ENCODE measurements at places on chromosomes 13 and 19.

DNA sequence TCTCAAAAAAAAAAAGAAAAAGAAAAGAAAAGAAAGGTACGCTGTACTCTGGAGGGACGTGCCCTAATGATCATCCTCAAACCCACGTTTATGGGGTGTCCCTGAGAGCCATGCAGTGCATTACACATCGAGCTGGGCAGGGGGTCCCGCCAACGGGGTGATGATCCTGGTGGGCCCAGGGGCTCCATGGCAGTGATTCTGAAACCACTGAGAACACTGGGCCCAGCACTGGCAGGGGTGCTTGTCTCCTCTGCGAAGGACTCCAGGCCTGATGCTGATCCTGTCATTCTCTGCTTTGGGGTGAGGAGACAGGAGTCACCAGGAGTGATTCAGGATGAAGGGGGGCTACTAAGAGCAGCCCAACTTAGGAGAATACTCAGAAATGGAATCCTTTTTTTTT, 18.7 kb downstream of the MOB3A start:
- no peak for DNase-seq

- DNase-seq, result no peak
Observed at GRCh38 chr19:17862711-17863519, 3.2 kb downstream of the RPL18A start.

DNA sequence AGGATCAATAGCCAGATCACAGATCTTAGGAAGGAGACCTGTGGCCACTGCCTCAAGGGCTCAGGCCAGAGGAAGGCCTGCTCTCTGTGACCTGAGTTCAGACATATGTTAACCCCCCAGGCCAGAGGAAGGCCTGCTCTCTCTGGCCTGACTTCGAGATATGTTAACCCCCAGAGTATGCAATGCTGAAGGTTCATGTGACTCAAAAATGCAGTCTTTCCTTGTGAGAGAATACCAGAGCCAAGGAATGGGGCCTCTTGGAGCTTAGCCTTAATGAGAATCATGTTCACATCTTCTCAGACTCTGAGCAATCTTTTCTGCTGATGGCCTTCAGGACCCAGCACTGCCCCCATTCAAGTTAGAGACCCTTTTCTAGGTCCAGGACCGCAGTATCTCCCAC, 36.7 kb downstream of the MBNL2 start:
- DNase-seq, result no peak

GRCh38 chr13:84917252-84917878, 881.9 kb downstream of the SLITRK6 start:
- no peak for DNase-seq

GRCh38 chr13:75766636-75767035, 130.5 kb downstream of the LMO7 start:
- no peak for DNase-seq

DNA sequence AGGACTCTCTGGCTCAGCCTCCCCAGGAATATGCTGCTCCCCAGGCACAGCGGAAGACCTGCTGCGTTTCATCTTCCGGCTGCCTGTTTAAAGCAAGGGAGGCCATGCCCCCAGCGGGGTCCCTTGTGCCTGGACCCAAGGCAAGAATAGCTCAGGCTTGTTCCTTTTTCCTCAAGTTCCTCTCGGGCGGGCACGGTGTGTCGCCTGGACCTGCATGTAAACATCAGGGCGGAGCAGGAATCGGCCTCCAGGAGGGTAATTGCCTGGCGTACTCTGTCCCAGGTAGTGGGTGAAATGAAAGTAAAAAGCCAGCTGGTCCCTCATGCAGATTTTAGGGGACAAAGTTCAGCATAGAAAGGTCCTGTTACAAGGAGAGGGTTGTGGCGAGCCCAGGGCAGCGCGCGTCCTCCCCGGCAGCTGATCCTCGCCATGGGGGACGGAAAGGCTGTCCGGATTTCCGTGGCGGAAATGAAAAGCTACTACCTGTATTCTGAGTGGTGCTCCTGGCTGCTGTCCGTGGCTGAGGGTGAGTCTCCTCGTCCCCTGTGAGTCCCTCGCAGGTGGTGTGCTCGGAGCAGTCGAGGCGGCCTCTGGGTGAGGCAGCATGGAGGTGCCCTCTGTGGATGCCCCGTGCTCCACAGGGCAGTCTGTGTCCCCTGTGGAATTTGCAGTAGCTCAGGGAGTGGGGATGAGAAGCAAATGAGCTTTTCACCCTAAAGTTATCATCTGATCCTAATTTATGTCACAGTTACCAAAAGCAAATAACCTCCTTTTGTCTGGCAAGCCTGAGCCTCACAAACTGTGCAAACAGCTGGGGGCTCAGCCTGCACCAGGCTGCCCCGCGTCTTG, 16.2 kb downstream of the MCF2L start:
- no peak for DNase-seq

DNA sequence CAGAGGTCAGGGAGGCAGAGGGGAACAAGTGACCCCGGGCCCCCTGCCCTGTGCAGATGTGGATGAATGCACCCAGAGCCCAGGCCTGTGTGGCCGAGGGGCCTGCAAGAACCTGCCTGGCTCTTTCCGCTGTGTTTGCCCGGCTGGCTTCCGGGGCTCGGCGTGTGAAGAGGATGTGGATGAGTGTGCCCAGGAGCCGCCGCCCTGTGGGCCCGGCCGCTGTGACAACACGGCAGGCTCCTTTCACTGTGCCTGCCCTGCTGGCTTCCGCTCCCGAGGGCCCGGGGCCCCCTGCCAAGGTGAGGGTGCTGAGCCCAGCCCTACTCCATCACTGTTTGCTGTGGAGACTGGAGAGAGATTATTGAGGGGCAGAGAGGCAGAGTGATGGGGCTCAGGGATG, 9.9 kb downstream of the LTBP4 start:
- DNase-seq, result no peak

- DNase-seq, result no peak
Observed at GRCh38 chr19:31641591-31641990, 292.4 kb upstream of the TSHZ3 start.

GRCh38 chr13:51759240-51759639, 44.7 kb downstream of the DHRS12 start:
- no peak for DNase-seq

DNA sequence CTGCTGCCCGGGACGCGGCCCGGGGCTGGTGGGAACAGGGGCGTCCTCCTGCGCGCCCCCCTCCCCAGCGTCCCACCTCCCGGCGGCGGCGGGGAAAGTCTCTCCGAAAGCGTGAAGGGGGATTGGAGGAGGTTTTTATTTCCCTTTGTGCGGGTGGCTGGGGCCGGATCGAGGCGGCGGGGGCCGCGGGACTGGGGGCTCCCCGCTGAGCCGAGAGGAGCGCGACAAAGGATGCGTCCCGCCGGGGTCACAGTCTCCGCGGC, 132 bp downstream of the SHD start:
- peak; percentile 37 for DNase-seq

GRCh38 chr19:45087531-45087930, 5.4 kb upstream of the PPP1R37 start:
- DNase-seq, result no peak

GRCh38 chr19:47489072-47489914, 5.3 kb upstream of the KPTN start:
- no peak for DNase-seq

DNA sequence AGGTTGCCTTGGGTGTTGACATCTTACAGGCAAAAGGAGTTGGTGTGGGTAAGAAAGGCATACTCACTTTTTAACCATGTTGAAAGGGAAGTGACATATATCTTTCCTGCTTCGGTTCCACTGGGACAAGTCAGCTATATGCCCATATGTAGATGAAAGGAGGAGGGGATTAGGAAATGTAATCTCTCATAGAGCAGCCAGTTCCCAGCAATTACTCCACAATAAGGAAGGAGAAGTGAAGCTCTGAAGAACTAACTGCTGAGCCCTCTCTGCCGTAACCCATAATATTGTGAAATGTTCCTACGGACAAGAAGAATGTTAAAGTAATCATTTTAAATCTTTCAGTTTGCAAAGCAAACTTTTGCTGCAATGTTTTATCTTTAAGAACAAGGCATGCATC, 82.2 kb downstream of the EDNRB start:
- no peak for DNase-seq

- DNase-seq, result no peak
Observed at GRCh38 chr13:80695841-80696240, 354.9 kb upstream of the SPRY2 start.

- no peak for DNase-seq
Observed at GRCh38 chr13:36518707-36519106, 86.4 kb downstream of the CCNA1 start.

DNA sequence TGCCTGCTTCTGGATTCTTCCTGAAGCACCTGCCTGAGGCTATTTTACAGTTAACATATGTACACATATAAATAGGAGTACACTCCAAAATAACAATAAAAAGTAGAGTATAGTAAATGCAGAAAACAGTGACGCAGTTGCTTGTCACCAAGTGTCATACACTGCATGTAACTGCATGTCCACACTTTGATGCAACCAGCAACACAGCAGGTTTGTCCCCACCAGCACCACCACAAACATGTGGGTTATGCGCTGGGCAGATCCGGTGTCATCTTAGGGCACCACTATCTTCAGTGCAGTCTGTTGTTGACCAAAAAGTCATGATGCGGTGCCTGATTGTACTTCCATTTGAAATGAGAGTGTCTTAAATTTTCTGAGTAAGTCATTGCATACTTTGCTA, 51.3 kb downstream of the COL4A2 start:
- no peak for DNase-seq

- no peak for DNase-seq
Observed at GRCh38 chr13:66624302-66624701, 605.8 kb downstream of the PCDH9 start.

GRCh38 chr13:48160606-48161278, 65.8 kb upstream of the MED4 start:
- peak; percentile 85 for DNase-seq

DNA sequence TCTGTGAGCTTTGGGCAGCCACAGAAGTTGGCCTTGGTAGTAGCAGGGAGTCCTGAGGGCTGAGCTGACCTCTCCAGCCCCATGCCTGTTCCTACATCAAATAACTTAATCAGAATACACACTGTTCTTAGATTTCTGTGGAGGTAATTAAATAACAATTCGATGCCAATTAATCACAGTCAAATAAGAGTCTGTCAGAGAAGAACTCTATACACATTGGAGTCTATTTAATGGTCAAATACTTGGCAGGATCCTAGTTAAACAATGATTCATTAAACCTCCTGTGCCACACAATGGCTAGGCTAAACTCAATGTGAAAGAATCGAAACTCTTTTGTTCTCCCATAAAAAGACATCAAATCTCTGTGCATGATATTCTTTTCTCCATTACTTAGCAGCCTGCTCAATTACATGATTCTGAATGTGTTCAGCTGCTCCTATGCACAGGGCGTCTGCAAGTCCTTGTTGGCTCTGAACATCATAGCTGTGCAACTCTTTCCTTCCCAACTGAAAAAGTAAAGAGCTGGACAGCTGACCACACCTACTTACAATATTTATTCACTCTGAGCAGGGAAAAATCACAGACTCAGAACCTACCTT, 173.1 kb downstream of the ABCC4 start:
- no peak for DNase-seq

DNA sequence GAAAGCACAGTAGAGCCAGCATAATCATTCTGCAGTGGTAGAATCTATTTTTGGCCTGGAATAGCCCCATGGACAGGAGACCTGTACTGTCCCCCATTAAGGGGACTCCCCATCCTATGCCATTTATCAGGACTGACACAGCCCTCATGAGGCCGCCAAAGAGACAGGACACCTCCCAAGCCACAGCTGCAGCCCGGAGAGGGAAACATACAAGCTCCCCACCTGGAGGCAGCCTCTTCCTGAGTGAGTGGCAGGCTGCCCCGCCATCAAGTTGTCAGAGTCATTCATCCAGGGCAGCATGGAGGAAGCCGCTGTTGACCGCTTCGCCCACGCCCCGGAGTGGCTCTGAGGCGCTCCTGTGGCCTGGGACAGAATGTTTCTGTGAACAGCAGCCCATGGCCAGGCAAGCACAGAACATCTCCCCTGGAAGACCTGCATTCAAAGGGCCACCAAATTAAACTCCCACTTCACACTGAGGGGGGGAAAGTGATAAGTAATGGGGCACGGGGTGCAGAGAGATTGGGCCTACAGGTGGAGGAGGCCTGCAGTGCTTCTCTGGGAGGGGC, 111.3 kb downstream of the ZDHHC20 start:
- DNase-seq, result no peak

DNA sequence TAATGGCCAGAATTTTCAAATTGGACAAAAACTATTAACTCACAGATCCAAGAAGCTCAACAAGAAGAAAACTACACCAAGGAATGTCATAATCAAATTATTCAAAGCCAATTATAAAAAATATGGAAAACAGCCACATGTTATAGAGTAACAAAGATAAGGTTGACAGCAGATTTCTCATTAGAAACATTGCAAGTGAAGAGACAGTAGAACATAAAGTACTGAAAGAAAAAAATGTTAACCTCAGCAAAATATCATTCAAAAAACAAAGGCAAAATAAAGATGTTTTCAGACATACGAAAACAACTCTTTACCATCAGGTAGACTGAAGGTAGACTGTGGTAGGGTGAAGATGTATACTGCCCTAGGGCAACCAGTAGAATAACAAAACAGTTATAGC, 83.4 kb downstream of the KCNRG start:
- DNase-seq, result no peak

DNA sequence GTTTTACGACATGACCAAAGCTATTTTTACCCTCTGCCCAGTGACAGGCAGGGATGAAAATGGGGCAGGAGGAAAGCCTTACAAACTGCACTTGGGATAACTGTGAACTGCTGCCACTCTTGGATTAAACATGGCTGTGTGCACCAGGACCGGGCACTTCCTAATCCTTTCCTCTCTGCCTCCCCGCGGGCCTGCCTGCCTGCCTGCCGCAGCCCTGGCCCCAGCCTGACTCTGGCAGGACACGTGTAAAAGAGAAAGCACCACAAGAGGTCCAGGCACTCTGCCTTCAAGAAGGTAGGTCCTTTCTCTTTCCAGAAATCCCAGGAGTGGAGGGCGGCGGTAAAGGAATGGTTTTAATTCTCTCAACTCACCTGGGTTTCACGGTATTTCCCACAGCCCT, 4.8 kb downstream of the TSHZ3 start:
- no peak for DNase-seq

DNA sequence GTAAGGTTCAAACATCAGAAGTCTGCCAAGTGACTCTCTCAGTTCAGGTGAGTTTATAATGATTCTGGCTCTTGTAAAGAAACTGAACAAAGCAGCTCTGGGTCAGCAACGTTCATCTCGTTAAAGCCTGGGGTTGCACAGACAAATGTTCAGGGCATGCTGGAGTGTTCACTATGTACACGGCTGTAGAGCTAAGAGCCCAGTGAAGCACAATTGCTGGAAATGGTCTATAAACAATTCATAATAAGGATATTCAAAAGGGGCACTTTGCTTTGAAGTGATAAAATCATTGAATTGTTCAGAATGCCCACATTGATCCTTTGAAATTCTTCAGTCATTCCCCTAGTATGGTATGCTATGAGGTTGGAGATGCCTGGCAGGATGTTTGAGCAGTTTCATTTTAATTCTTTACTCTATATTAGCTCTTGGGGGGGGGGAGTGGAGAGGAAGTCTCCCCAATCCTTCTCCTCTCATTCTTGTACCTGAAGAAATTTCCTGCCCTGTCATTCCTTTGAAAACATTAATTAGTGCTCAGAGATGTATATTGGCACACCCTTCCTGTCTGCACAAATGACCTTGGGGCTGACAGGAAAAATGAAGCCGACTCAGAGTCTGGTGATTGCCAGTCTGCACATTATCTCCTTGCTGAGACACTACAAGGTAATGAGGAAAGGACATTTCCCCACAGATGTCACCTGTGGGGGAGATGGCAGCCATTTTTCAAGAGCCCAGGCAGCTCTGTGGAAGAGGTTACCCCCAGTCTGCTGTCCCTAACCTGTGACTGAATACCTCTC, 145.5 kb downstream of the DLEU7 start:
- no peak for DNase-seq

Measured in NCI-H2171 (cell line).